NCI-H2029 treated with DMSO at 0.1 percent for 48 hours (cell line): ENCODE measurements at places on chromosomes 5 and 9.

DNA sequence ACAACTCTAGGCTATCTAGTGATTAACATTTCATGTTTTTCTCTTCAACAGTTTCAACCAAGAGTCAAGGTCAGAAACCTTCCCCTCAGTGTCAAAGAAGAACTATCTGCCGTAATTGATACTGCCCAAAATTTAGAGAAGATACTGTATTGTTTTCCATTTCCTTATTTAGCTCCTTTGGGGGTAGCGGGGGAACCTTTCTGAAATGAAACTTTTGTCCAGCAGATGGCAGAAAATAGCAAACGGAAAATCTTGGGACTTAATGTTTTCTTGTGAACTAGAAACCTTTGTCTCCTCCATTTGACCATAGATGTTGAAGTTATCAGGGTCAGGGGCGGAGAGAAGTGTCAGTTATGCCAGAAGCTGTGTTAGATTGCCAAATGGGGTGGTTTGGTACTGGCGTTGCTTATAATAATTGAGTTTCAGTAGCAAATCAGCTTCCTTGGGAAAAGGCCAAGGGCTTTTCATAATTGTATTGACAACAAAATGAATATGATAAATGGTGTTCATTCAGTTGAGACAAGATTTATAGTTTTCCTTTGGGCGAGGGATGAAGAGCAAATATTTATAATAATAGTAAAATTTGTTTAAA lies 101.7 kb upstream of the TLX3 start:
- DNase-seq = no peak

GRCh38 chr9:3028535-3028934 lies 184.6 kb upstream of the PUM3 start:
- no peak for DNase-seq

GRCh38 chr9:113564498-113565237 lies 101.1 kb downstream of the RGS3 start:
- DNase-seq = peak; percentile 17

DNA sequence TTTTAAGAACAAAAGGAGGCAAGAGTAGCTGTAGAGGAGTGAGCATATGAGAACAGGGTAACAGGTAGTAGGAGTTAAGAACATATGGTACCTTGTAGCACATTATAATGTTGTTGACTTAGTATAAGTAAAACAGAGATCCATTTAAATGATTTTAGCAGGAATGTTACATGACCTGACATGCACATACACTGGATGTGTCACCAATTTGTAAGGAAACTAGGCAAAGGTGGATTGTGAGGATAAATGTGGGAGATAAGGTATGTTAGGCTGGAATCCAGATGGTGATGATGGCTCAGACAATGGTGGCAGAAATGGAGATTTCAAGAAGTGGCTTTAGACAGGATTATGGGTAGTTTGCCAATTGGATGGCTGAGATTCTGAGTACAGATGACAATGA lies 443.1 kb upstream of the DAB2 start:
- DNase-seq = no peak

- DNase-seq = no peak
Measured at GRCh38 chr5:65062469-65063083, 293.8 kb downstream of the CWC27 start.

DNA sequence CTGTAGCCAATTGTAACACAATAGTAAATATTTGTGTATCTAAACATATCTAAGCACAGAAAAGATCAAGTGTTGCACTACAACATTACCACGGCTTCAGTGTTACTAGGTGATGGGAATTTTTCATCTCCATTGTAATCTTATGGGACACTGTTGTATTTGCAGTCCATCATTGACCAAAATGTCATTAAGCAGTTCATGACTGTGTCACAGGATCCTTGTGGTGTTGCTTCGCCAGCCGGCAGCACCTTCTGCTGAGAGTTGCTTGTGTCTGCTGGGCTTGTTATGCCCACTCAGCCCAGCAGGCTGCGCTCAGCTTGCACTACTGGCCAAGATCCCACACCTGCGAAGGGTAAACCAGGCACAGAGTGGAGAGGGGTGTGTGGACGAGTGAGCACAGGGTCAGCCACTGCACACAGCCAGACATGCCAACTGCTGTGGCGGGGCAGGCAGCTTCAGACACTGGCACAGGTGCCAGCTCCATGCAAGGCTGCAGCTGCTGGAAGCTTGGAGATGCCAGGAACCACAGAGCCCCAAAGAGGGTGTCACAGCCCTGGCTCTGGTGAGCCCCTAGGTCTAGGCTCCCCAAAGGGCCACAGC lies 273.7 kb downstream of the CETN3 start:
- DNase-seq = peak; percentile 55

GRCh38 chr5:137932800-137933199 lies 43.5 kb downstream of the PKD2L2 start:
- no peak for DNase-seq

DNA sequence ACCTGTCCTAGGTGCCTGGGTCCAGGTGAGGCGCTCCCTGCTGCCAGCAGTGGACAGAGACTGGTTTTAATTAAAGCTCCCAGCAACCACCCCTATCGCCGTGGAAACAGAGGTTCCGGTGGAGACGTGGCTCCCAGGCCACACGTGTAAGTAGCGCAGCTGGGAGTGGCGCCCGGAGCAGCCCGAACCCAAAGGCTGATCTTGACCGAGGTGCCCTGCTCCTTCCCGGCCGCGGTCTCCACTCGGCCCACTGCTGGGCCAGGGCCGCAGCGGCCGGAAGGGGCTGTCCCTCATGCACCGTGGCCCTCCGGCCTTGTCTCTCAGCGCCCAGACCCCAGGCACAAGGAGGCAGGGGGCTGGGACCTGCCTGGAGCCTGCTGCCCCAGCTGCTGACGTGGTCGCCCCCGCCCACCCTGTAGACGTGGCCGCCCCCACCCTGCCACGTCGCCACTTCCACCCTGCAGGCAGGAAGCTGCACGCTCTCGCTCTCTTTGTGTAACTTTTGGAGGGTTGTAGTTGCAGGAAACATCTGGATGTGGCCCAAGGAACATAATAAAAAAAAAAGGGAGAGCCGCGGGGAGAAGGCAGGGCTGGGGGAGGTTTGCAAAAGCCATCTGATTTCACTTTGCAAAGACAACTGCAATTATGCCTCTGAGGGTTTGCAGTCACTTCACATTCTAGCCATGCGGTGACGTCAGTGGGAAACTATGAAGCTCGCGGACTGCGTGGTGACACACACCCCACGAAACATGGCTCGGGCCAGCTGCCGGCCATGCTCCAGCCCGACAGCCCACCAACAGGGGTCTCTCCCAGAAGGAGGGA lies 129.9 kb downstream of the RXRA start:
- no peak for DNase-seq

GRCh38 chr5:14186059-14186830 lies 43.1 kb downstream of the TRIO start:
- DNase-seq = peak; percentile 93

DNA sequence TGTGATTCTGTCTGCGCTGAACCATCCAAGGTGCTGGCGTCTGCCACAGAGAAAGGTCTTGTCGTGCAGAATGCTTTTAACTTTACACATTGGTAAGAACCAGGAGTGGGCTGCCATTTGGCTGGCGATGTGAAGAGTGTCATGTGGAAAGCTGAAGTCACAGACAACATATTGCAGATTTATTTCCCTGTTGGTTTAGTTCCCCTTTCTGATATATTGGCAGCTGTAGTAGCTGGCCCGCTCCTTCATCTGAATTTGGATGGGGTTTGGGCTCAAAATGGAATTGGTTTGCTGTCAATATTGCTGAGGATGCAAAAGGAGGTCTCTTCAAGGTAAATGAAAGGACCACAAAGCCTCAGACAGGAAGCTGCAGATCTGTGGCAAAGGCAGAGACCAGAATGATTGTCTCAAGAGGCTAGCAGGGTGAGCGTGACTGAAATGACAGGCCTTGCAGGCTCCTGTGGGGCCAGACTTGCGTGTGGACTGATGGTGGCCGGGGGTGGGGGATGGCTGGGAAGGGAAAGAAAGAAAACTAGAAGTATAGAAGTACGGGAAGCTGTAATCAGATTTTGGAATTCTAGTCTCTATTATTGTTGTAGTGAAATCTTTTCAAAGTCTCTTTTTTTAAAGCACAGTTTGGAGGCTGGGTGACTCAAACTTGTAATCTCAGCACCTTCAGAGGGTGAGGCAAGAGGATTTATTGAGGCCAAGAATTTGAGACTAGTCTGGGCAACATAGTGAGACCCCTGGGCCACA lies 25.1 kb upstream of the CD180 start:
- DNase-seq = no peak

GRCh38 chr5:143679777-143680176 lies 132.2 kb upstream of the HMHB1 start:
- peak; percentile 27 for DNase-seq

- no peak for DNase-seq
Measured at GRCh38 chr5:177367323-177367848, 9.7 kb downstream of the RGS14 start.

DNA sequence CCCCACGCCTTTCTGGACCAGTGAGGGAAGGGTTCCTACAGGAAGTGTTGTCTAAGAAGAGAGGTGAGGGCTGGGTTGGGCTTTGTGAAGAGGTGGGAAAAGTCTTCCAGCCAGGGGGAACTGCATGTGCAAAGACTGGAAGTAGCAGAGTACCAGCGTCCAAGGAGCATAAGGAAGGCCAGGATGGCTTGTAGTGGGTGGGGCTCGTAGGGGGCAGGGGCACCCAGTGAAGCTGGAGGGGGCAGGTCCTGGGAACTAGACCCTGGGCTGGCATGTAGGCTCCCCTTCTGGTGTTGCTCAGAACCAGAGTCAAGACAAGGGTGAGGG lies 20.4 kb downstream of the PRRX2 start:
- no peak for DNase-seq

GRCh38 chr5:126369995-126370731 lies 53.0 kb upstream of the GRAMD2B start:
- DNase-seq = no peak

DNA sequence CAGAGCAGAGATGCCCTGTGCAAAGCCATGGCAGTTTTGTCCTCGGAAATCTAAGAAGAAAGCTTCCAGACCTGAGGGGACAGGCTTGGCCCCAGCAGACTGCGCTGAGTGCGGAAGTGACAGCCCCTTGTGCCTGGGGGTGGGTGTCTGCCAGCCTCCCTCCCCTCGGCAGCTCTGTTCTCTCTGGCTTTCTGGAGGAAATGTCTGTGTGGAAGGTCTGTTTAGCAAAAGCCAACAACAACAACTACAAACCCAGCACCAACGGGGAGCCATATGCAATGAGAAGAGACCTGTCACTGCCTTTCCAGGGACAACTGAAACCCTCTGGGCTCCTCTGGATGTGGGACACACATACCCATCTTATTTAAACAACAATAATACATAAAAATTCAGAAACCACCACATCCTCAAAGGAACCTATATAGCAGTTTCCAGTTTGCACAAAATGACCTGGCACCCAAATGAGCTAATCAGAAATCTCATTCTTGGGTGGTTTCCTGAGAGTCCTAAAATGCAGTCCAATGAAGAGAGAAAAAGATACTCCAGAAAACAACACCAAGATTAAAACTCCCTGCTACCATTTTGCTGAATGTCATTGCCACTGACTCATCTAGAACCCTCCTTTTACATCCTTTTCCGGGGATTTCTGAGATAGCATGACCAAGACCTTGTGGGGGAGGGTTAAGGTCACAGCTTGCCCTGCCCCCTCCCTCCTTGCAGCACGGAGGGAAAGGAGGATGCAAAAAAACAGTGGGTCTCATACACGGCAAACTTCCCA lies 97.7 kb downstream of the AK8 start:
- DNase-seq = no peak

GRCh38 chr5:29697278-29697677 lies 1496.2 kb upstream of the CDH6 start:
- no peak for DNase-seq

DNA sequence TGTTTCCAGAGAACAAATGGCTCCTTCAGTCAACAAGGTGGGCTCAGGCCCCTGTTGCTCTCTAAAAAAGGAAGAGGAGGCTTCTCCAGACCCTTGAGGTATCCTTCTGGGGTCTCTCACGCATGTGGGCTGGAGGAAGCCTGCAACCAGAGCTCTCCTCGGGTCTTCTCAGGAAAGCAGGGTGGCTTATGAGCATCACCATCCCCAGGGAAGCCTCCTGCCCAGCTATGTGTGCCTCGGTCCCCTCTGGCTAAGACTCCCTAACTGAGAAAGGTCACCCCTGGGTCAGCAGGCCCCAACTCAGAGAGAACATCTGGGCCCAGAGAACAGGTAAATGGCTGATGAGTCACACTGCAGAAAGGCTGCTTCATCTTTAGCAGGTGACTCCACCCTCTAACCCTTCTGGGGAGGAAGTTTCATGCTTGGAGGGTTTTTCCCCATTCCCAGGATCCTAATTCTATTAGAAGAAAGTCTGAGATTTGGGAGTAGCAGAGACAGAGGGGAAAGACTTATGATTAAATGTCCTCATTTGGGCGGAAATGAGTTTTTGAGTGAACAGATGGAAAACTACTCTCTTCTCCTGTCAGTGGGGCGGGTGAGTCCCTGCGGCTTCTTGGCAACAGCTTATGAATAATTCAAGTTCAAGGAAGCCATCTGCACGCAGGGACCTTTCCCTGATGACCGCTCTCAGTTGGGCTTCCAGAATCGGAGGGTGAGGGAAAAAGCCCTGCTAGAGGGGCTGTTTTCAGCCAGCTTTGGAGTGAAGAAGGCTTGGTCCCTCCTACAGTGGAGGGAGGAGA lies 41.9 kb downstream of the TGFBI start:
- DNase-seq = no peak

DNA sequence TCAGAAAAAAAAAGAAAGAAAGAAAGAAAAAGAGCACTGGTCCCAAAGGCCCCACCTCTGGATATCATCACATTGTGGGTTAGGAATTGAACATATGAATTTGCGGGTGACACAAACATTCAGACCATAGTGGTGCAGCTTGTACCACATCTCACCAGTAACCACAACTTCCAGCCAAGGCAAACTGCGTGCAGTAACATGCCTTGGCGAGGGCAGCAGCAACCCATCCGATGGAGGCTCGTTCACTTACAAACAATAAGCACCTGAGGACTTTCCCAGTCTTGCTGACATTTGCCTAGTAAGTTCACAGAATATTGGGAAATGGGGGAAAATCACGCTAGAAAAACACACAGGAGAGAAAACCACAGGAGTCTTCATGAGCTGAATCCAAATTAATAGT lies 508.1 kb downstream of the ZNF608 start:
- DNase-seq = no peak

GRCh38 chr5:75049456-75050351 lies 2.7 kb downstream of the GCNT4 start:
- DNase-seq = peak; percentile 28

GRCh38 chr9:89756891-89757537 lies 152.2 kb downstream of the GADD45G start:
- DNase-seq = no peak

DNA sequence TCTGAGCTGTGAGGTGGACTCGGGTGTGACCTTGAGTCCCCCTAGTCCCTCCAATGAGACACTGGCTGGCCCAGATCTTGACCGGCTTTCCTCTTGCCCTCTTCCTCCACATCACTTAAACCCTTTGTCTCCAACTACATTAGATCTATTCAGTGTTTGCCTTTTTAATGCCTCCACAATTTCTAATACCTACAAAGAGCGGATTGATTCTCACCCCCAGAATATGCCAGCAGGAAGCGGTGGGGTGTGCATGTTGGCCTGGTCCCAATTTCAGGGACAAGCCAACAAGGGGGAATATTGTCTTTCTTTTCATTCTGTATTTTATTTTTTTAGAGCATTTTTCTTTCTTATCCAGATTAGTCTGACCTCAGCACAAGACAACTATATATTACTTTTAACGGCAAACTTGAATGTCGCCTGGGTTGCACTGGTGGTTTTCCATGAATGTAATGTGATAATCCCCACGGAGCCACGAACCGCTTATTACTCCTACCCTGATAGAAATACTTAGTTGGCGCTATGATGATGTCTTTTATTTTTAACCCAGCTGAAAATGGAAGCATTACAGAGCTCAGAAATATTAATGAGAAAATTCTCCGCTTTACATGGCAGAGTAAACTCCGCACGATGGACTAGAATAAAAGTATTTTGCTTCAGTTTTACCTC lies 68.5 kb upstream of the MYO10 start:
- DNase-seq = no peak
